Osteocyte (in vitro differentiated cells): ENCODE measurements at places on chromosomes 3 and 15. TPM values are rescaled to one million over a fixed set of nuclear protein-coding genes. Genes with fewer than 3 reads are reported as not detected.

DNA sequence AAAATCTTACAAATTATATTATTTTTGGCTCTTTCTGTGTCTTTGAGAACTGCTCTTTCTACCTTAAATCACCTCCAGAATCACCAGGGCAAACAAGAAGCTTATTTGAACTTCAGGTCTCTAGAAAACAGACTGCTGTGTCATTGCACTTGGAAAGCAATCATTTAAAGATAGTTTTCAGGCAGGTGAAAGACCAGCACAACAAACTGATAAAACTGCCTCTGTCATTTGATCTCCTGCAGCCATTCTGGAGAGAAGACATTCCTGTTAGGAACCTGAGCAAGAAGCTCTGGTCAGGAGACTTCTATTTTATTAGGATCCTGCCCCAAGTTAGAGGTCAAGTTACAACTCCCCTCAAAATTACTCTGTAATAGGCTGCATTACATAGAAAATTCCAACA, 50.7 kb upstream of the AP4E1 start:
- DNase-seq = no peak
- H3K27me3 ChIP-seq = peaks cover 6% of the 10 kb centered on the region
- peaks cover 30% of the 10 kb centered on the region for H3K4me1 ChIP-seq
- H3K27ac ChIP-seq = no peak overlapping the region
- no peak overlapping the region for H3K4me3 ChIP-seq

GRCh38 chr15:29124581-29125381, 144.8 kb downstream of the NSMCE3 start:
- H3K4me3 ChIP-seq = no peak overlapping the region
- DNase-seq = no peak
- no peaks in the 10 kb centered on the region for H3K36me3 ChIP-seq
- H3K27ac ChIP-seq = no peak overlapping the region
- H3K4me1 ChIP-seq = peaks cover 9% of the 10 kb centered on the region

DNA sequence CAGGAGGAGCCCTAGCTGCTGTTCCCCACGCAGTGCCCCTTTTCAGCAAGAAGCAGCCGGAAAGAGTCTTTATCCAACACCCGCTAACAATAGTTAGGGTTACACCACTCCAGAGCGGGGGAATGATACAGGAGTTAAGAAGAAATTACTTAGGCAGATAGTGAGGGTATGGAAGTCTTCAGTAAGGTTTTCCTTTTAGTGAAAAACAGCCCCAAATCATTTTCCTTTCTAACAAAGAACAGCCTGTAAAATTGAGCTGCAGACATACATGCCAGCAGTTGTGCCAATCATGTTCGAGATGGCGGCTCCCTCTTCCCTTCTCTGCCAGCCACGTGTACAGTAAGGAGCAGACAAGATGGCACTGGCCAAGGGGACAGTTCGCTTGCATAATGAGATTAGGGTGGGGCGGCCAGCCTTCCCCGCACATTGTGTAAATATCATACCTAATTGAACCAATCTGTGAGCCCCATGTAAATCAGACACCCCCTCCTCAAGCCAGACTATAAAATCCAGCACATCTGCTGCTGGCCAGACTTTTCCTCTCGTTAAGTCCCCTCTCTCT, 18.5 kb upstream of the SENP5 start:
- peaks cover 3% of the 10 kb centered on the region for H3K27me3 ChIP-seq
- DNase-seq = no peak
- no peak overlapping the region for H3K27ac ChIP-seq

Gene UACA
- 259 and 264 TPM in 2 replicates for total RNA-seq

DNA sequence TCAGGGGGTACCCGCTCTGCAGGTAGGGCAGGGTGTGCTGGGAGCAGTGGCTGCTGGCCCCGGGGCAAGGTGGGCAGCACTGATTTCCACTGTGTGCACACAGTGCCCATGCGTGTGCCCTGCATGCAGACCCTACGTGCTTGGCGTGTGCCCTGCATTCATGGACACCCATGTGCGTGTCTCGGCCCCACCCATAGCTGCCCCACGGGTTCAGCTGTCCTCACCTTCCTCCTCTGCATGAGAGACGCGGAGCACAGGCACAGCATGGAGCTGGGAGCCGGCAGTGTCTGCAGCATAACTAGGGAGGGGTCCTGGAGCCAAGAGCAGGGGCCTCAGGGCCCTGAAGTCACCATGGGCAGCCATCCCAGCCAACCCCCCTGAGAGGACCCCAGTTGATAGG, 1.6 kb upstream of the UCN2 start:
- H3K4me3 ChIP-seq = no peak overlapping the region
- H3K4me1 ChIP-seq = peaks cover 53% of the 10 kb centered on the region
- no peaks in the 10 kb centered on the region for H3K27me3 ChIP-seq
- peaks cover 1% of the 10 kb centered on the region for H3K36me3 ChIP-seq

Gene ROBO2
- total RNA-seq = 18.4 and 19.0 TPM in 2 replicates

GRCh38 chr3:132136334-132136716, 101.5 kb upstream of the CPNE4 start:
- no peak for DNase-seq
- H3K27me3 ChIP-seq = no peaks in the 10 kb centered on the region
- peak overlapping the region; percentile 91 for H3K27ac ChIP-seq
- no peaks in the 10 kb centered on the region for H3K36me3 ChIP-seq

DNA sequence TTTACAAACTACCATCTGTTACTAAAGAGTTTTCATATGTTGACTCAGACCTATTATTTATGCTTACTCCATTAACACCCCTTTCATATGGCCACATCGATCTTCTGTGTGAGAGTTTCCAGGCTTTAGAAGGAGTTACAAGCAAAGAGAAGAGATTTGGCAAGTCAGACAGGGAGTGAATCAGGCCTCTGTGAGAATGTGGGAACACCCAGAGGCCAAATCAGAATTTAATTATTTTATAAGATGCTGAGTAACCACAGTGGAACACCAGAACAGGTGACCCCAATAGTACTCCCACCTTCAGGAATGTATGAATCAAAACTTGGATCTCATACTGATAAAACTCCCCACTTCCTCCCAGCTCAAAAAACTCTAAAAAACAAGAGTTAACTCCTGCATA, 42.0 kb downstream of the IFT57 start:
- DNase-seq = no peak
- H3K4me3 ChIP-seq = no peak overlapping the region
- H3K36me3 ChIP-seq = peaks cover 11% of the 10 kb centered on the region
- no peaks in the 10 kb centered on the region for H3K27me3 ChIP-seq
- H3K4me1 ChIP-seq = peaks cover 16% of the 10 kb centered on the region

Gene SGO1
- 2.7 and 3.1 TPM in 2 replicates for total RNA-seq

Gene TAMM41
- 14.5 and 18.8 TPM in 2 replicates for total RNA-seq

GRCh38 chr3:119235151-119235550, 5.5 kb downstream of the B4GALT4 start:
- peaks cover 35% of the 10 kb centered on the region for H3K4me1 ChIP-seq
- H3K36me3 ChIP-seq = peaks cover 42% of the 10 kb centered on the region
- DNase-seq = no peak
- no peak overlapping the region for H3K4me3 ChIP-seq

- peaks cover 1% of the 10 kb centered on the region for H3K4me1 ChIP-seq
- no peak overlapping the region for H3K4me3 ChIP-seq
- DNase-seq = no peak
- H3K27me3 ChIP-seq = peaks cover 30% of the 10 kb centered on the region
- no peaks in the 10 kb centered on the region for H3K36me3 ChIP-seq
These were observed 976 bp downstream of the ATP2B2 start for GRCh38 chr3:10504171-10505049.

Gene DGKG
- 0.18 TPM in 1 of 2 replicates, not detected in the other for total RNA-seq

- H3K27me3 ChIP-seq = no peaks in the 10 kb centered on the region
- H3K4me3 ChIP-seq = no peak overlapping the region
- peaks cover 51% of the 10 kb centered on the region for H3K4me1 ChIP-seq
- no peak for DNase-seq
- H3K36me3 ChIP-seq = no peaks in the 10 kb centered on the region
- peak overlapping the region; percentile 20 for H3K27ac ChIP-seq
These were observed 133.2 kb upstream of the DPH6 start for GRCh38 chr15:35679186-35679585.

GRCh38 chr15:57780471-57780870, 74.0 kb downstream of the POLR2M start:
- peaks cover 26% of the 10 kb centered on the region for H3K4me1 ChIP-seq
- H3K4me3 ChIP-seq = no peak overlapping the region
- no peak overlapping the region for H3K27ac ChIP-seq
- H3K27me3 ChIP-seq = no peaks in the 10 kb centered on the region
- DNase-seq = no peak

DNA sequence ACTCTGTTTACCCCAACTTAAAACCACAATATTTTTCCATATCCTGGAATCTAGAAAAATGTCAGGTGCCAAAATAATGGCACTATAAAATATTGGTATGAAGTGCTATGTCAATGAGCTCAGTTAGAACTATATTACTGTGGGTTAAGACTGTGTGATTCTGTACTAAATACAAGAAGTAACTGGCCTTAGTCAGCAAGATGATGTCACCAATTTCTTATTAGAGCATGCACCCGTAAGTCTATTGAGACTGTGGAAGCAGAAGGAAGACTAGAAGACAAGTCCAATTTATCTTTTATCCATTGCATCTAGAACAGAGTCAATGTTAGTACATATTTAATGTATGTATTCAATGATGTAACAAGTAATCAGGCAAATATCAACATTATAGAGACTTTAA, 25.0 kb downstream of the LRRC58 start:
- H3K27me3 ChIP-seq = no peaks in the 10 kb centered on the region
- H3K4me1 ChIP-seq = no peaks in the 10 kb centered on the region
- no peak overlapping the region for H3K4me3 ChIP-seq
- DNase-seq = no peak
- no peak overlapping the region for H3K27ac ChIP-seq
- peaks cover 39% of the 10 kb centered on the region for H3K36me3 ChIP-seq

DNA sequence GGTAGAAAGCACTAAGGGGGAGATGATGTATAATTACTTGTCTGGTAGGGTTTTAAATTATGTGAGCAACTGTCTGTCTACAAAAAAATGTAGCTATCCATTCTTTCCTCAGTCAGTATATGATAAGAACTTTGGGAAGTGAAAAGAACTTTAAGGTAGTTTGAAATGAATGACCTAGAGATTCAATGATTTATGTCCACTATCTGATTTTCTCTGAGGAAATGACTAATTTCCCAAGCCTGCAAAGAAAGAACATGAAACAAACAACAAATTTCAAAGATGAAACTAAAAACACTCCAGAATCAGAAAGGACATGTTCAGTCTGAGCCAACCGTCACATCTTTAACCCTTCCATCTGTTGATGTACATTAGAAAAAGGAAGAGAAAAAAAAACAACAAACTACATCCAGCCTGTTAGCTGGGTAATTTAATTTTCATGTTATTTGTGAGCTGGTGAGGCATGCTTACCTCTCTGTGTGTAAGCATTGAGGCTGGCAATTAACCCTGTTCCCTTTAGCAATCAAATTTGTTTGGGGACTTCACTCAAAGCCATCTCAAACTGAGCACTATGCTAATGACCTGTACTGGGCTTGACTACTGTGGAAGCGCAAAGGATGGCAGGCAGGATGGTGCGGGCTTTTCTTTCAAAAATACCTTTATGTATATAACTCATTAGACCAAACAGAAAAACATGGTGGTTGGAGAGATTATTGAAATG, 220.1 kb downstream of the TUSC7 start:
- H3K36me3 ChIP-seq = no peaks in the 10 kb centered on the region
- no peak overlapping the region for H3K27ac ChIP-seq
- H3K4me3 ChIP-seq = no peak overlapping the region
- no peak for DNase-seq
- peaks cover 2% of the 10 kb centered on the region for H3K27me3 ChIP-seq
- H3K4me1 ChIP-seq = peaks cover 11% of the 10 kb centered on the region

Gene GPR149
- not detected in 2 replicates for total RNA-seq

DNA sequence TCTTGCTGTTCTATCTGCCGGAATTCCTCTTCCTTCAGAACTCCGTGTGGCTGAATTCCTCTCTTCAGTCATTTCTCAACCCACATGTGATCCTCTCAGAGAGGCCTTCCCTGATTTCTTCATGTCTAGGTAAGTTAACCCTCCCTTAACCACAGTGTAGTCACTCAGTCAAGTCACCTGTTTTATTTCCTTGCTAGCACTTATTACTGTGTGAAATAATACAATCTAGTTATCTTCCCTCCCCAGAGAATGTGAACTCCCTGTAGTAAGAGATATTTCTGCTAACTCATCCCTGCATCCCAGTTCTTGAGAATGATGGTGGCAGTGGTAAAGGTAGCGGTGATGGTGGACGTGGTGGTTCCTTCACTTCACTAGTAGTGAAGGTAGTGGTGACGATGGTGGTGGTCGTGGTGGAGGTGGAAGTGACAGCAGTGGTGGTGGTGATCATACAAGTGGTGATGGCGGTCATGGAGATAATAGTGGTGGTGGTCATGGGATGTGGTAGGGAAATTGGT, 33.3 kb downstream of the COL6A5 start:
- no peaks in the 10 kb centered on the region for H3K27me3 ChIP-seq
- H3K4me3 ChIP-seq = no peak overlapping the region
- no peak for DNase-seq
- H3K36me3 ChIP-seq = no peaks in the 10 kb centered on the region
- no peaks in the 10 kb centered on the region for H3K4me1 ChIP-seq

DNA sequence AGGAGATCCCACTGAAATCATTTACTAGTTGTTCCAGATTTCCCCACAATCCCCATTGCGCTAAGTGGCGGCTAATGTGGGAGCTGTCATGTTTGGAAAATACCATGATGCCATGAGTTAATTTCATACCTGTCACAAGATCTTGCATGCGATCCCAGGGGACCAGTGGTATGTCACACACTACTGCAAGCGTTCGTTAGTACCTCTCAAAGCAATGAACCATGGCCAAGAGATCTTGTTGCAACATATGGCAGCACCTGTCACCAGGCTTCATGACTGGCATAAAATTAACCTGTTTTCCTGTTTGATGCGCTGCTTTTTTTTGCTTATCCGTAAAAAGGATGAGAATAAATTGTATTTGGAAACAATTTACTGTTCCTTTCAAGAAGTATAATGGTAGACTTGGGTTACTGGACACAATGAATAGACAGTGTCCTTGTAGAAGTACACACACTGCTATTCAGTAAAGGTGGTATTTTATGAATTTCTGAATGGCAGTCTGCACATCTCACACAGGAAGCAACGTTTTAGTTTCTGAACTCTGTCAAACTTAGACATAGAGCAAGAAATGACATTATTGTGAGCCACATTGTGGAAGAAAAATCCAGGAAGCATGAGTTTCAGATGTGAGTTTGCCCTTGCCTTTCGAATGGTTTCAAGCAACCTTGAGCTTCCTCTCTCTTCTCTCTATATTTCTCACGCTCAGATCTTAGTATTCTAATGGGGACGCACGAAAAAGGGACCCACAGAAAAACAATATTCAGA, 81.9 kb downstream of the CHL1 start:
- H3K27ac ChIP-seq = no peak overlapping the region
- H3K27me3 ChIP-seq = no peaks in the 10 kb centered on the region
- no peaks in the 10 kb centered on the region for H3K4me1 ChIP-seq

GRCh38 chr3:160956785-160957184, 148.4 kb downstream of the B3GALNT1 start:
- H3K27me3 ChIP-seq = peaks cover 9% of the 10 kb centered on the region
- DNase-seq = no peak
- no peaks in the 10 kb centered on the region for H3K36me3 ChIP-seq
- peaks cover 6% of the 10 kb centered on the region for H3K4me1 ChIP-seq

Gene GOLGA8G
- total RNA-seq = not detected in 2 replicates

Gene CCR8
- total RNA-seq = not detected in 2 replicates

Gene GASK1A
- not detected in 2 replicates for total RNA-seq

DNA sequence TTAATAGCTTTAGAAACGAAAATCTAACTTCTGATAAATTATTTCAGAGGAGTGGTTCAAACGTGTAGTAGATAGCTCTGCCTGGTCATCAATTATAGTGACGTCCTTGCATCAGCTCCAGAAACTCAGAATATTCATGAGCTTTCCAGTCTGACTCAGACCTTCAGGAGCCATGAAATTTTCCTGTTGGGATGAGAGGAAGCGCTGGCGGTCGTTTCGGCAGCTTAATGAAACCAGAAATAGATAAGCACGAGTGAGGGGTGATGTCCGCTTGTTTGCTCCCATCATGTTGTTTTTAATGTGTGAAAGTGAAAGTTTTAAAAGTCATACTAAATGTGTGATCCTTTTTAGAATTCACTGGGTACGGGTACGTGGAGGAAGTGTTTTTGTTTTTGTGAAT, 141.1 kb downstream of the PGPEP1L start:
- no peaks in the 10 kb centered on the region for H3K27me3 ChIP-seq
- peak overlapping the region; percentile 99 for H3K27ac ChIP-seq
- H3K4me1 ChIP-seq = peaks cover 85% of the 10 kb centered on the region
- peaks cover 5% of the 10 kb centered on the region for H3K36me3 ChIP-seq
